ENCODE measurements at places on chromosomes 1 and 21.
A peak's percentile ranks its signal among the peaks of the same experiment; 100 is the strongest.

DNA sequence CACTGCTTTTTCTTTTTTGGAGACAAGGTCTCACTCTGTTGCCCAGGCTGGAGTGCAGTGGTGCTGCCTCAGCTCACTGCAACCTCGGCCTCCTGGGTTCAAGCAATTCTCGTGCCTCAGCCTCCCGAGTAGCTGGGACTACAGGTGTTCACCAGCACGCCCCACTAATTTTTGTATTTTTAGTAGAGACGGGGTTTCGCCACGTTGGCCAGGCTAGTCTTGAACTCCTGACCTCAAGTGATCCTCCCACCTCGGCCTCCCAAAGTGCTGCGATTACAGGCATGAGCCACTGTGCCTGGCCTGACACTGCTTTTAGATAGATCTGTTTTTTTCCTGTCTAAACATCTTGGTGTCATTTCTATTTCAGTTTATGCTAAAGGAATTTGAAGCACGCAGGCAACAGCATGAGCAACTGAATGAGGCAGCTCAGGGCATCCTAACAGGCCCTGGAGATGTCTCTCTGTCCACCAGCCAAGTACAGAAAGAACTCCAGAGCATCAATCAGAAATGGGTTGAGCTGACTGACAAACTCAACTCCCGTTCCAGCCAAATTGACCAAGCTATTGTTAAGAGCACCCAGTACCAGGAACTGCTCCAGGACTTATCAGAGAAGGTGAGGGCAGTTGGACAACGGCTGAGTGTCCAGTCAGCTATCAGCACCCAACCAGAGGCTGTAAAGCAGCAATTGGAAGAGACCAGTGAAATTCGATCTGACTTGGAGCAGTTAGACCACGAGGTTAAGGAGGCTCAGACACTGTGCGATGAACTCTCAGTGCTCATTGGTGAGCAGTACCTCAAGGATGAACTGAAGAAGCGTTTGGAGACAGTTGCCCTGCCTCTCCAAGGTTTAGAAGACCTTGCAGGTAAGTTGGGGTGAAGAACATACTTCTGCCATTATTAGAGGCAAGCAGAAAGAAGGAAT lies 106.1 kb upstream of the BMP8A start:
- no peak for DNase-seq

DNA sequence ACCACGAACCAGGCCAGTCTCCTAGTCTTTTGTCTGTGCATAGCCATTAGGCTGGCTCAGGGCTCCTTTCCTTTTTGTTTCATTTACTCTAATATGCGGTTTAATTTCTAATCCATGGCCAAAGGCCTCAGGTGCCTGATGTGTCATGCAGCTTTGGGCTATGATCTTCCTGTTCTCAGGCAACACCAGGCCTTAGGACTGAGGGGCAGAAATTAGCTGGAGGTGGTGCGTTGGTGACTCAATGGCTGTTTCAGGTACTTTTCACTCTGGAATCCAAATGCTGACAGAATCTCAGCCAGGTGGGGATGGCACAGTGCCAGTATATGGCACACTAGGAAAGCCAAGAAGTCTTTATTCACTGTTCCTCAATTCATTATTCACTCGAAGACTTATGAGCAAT lies 105.3 kb downstream of the CACNA1E start:
- DNase-seq = no peak

DNA sequence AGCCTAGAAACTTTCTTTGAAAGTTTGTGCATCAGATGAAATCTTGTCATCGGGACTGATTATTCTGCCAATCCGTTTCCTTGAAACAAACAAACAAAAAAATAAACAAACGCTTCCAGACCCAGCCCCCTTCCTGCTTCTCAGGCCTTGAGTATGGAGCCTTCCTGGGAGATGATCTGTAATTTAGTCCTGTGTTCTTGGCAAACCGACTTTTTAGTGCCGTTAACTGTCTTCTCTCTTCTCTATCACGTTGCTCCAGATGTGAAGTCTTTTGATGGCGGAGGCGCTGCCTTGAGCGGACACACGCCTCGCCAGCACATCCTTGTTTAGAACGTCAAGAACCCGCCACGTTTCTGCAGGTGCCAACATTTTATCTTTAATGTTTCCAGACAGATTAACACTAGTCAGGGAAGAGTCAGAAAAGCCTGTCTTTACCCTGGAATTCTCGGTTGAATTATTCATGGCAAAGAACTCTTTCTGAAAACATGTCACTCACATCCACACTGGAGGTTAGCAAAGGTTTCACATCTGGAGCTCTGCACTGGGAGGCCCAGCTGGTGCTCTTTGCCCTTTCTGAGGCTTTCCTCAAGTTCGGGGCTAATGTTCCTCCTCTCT lies 265.7 kb upstream of the C1orf174 start:
- DNase-seq = no peak

GRCh38 chr1:6278263-6278662 lies 17.4 kb upstream of the GPR153 start:
- DNase-seq = no peak

- DNase-seq = no peak
Measured at GRCh38 chr1:100455478-100456072, 82.4 kb upstream of the GPR88 start.

DNA sequence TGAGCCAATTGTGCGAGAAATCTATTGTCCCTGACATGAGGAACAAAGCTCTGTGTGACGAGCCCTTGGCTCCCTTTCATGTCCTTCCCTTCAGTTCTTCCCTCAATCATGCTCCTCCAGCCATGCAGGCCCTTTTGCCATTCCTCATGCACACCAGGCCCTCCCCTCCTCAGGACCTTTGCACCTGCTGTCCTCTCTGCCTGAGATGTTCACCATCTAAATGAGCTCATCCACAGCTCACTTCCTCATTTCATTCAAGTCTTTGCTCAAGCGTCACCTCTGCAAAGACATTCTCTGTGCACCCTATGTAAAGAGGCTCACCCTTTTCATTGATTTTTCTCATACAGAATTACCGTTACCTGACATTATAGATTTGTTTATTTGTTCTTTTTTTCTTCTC lies 43.7 kb downstream of the C8B start:
- no peak for DNase-seq

- peak; percentile 46 for DNase-seq
Measured at GRCh38 chr1:24705260-24706073, 39.8 kb upstream of the CLIC4 start.

DNA sequence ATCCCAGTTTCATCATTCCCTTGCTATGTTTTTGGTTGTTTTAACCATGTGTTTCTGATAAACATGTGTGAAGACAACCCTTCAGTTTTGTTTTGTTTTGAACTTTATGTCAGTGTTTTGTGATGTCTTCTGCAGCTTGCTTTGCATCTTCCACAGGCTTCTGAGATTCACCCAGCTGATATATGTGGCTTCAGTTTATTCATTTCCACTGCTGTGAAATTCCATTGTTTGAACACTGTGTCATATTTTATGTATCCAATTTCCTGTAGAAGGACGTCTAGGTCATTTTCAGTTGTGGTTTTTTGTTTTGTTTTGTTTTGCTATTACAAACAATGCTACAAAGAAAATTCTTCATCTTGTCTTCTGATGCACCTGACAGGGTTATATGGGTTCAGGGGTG lies 27.2 kb upstream of the SLC26A9 start:
- no peak for DNase-seq

DNA sequence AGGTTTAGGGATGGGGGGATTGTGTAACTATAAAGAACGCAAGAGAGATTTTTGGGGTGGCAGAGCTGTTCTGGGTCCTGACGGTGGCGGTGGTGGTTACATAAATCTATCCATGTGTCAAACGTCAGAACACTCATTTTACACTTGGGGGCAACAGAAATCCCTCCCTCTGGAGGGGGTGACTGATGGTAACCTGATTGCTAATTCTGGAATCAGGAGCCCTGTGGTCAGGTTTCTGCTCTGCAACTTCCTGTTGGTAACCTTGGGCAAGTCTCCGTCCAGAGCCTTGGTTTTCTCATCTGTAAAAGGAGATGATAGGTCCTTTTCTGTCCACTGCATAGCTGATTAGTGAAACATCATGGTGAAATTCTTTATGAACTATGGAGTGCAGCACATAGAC lies 40.9 kb downstream of the ALPL start:
- no peak for DNase-seq

DNA sequence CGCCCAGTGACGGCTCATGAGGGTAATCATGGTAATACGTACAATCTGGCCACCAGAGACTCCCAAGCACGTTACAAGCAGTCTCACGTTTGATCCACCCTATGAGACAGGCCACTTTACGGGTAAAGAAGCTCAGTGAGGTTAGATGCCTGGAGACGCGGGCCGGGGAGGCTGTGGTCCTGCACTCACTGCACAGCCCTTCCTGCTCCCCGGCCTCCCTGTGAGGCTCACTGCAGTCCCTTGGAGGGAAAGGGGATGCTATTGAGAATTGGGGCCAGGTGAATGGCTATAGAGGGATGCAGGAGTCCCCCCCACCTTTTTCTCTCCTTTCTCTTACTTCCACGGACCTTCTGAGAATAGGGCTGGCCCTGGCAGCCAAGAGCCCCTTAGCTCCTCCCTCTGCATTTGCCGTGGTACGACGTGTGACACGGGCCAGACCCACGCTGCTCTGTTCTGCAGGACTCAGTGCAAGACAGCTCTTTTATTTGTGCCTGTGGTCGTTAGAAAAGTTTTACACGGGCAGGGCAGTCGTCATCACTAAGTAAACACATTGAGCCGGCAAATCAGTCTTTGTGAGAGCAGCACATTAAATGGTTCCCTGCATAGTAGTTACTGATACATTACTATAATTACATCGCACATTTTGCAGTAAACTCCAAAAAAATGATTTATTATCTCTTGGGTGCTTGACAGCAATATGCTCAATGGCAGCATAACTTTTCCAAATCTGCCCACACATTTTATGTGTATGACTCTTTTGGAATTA lies 18.8 kb downstream of the KIF26B start:
- DNase-seq = no peak

DNA sequence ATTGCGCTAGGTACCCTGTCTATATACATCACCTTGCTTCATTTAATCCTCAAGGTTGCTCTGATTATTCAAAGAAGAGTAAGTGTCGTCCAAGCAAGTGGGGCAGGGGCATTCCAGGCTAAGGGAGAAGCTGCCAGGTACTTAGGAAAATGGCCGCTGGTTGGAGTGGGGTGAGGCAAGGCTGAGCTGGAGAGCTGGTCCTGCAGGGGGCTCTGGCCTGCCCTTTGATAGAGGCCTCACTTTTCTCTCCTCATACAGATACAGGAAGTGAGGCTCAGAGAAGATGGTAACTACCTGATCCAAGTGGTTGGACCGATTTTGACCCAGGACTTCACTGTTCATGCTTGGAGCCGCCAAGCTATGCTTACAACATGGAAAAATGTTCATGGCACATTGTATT lies 86.9 kb upstream of the ZBTB40 start:
- DNase-seq = no peak

DNA sequence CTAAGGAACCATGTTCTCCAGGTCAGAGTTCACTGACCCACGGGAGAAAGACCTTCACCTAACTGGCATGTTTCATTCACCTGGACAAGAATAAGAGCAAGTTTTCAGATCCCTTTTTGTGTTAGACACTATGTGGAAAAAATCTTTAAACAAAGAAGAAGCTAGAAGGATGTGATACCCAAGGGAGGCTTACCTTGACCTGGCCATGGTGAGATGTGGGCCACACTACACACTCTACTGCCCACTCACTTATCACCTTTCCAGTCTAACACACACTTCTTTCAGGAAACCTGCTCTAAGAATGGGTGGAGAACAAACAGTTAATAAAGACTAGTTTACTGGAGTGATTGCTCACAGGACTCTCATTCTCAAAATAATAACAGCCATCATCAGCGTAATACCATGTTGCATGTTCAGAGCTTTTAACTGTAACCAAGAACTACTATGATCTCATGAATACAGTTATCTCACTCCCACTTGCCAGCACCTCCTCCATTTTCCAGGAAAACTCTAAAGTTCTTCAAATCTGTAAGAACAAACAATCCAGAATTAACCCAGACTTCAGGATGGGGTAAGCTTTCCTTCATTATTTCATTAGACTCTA lies 1.4 kb downstream of the RGS8 start:
- no peak for DNase-seq

DNA sequence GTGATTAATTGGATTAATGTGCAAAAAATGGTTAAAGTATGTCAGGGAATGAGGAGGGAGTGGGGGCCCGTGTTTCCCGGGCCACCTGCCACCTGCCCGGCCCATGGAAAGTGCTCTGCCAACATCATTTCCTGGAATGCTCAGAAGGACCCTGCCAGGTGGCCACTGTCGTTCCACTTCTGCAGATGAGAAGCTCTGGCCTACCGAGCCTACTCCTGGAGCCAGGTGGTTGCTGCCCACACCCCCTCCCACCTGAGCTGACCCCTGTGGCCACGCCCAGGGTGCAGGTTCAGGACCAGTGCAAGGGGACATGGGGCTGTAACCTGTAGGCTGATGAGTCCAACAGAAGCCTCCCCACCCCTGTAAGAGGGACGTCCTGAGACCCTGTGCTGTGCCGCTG lies 99.7 kb downstream of the PRDM16 start:
- DNase-seq = no peak

GRCh38 chr1:41658431-41659158 lies 174.1 kb upstream of the EDN2 start:
- DNase-seq = no peak

GRCh38 chr21:35674895-35675470 lies 385.3 kb downstream of the SETD4 start:
- DNase-seq = no peak

- no peak for DNase-seq
Measured at GRCh38 chr1:230857077-230857476, 11.2 kb downstream of the C1orf198 start.

DNA sequence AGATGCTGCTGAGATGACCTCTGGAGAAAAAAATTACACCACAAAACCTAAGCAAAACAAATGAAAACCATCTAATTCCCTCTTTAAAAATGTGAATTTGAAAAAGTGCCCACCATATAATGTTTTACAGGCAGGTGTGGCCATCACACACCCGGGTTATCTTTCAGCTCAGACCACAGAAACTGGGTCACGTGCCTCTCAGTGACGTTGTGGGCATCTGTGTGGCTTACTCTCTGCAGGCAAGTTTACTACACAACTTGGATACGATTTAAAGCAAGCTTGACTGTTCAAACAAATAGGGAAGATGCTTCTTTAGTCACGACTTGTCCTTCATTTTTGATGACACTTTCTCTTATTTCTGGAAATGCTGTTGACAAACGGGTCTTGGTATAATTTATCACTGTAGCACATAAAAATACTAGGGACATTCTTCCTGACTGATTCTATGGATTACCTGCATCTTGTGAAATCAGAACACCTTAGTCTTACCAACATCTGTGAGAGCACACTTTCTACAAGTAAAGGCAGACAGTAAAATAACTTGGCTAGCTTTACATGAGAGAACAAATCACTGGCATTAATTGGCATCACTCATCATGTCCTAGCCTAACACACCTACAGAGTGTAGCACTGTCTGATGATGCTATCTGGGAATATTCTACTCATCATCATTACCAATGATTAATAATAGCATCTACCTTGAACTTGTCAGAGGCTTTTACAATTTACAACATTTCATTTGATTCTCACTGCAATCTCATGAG lies 89.3 kb upstream of the EDEM3 start:
- DNase-seq = peak; percentile 46

Measured in CD4-positive, alpha-beta T cell treated with Interleukin-17A for 4 hours (primary cell).